ENCODE measurements at places on chromosomes 7 and 10.
A peak's percentile ranks its signal among the peaks of the same experiment; 100 is the strongest.

DNA sequence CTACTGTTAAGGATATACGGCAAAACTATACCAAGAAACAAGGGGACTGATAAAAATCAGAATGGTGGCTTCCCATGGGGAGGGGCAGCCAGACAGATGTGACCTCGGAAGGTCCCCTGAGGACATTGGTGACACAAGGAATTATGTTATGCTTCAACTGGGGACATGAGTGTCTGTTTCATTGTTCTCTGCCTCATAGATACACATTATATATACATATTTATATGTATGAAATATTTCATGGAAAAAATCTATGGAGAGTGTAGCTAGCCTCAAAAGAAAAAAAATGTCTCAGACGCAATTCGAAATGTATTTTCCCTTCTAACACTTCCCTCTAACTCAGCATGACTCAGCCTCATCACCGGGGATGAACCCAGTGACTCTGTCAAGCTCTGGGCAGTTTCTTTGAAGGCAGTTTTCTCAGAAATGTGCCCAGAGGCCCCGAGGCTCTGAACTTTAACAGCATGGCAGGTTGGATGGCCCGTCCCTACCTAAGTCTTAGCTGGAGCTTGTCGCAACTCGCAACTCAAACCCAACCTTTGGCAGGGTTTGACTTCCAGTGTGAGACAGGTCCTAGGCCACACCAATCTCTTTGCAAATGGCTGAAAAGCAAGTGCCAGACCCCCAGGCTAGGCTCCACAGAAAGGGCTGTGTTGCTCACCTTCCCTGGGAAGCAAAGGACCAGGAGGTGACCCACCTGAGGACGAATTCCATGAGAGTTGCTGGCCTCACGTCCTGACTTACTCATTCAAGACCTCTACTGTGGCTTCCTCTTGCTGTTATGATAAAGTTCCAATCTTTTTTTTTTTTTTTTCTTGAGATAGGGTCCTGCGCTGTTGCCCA is 86.9 kb downstream of the CARD11 start:
- DNase-seq, result peak; percentile 28

DNA sequence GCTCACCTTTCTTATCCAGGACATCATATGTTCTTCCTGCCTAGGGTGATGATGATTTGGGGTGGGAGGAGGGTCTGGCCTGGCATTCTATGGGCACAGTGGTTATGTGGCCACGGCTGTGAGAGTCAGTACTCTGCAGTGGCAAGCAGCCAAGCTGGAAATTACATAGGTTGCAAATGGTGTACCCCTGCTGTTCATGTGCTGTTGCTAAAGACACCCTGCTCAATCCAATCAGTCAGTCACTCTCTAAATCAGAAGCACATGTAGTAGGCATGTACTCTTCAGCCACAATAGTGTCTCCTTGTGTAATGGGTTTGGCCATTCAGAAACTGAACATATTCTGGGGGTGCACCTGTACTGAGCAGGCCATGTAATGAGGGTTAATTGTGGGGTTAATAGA is 449.1 kb upstream of the ANKRD30A start:
- no peak for DNase-seq

DNA sequence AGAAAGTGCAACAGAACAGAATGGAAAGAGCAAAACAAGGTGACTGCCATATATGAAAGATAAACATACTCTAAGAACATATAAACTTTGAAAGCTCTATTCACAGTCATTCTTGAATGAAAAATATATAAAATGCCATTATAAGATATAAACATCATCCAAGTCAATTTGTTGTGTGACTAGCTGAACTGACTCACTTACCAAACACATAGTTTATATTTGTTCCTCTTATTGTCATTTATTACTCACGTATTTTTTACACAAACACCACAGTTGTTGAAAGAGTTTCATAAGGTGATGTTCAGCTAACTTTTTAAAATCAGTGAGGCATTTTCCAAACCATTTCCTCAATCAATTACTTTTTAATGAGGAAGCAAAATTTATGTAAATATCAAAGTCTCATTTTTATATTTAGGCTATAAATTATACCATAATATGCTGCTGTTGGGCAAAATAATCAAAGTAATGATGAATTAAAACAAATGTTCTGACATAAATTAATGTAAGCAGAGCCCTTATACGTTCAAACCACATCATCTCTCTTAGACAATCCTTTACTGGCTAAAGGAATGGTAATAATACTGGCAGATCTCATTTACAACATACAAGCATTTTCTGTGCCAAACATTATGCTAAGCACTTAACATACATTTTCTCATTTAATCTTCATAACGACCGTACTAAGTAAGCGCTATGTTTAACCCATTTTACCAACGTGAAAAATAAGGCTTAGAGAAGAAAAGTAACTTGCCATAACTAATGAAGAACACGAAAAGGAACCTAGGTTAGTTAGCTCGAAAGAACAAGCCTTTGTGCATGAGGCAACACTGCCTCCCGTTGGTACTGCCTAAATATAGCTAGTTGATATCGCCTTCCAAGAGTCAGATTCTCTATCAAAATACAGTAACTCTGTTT is 7.3 kb downstream of the LRRN3 start:
- DNase-seq, result no peak

DNA sequence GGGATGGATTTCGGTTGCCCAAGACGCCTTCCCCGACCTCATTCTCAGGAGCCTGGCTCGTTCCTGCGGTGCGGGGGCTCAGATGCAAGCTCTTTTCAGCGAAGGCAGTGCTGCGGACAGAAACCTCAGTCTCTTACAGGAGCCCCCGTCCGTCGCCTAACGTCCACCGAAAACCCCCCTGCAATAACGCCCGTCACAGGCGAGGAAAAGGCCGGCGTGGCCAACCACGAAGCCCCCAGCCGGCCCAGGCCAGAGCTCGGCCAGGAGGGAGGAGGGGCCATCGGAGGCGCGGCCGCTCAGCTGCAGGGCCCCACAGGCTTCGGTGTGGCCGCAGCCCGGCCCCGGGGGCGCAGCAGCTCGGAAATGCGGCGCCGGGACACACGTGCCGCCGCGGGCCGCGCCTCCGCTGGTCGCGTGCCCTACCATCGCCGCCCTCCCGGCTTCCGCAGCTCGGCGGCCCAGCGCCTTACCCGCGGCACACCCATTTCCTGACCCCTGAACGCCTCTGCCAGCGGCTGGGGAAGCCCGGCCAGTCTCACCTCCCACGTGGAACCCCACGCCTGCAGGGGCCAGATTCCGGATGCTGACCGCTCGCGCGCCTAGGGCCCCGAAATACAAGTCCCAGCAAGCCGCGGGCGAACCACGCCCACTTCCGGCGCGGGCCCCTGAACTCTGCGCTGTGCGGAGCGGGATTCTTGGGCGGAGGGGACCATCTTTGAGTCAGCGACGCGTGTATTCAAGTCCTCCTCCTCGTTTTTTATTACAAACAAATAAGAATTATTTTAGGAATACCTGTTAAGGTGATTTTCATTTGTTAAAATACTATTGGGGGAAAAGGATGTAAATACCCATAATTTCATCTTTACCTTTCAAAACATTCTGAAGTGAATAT is at the start of gene ZNF239:
Gene ZNF239 (minus strand): TSS at position 616 of the 892 bp plus-strand sequence. CDS start 16,537 bp downstream, outside the sequence.
- peak; percentile 89 for DNase-seq

GRCh38 chr10:25843551-25844170 is 90.4 kb upstream of the MYO3A start:
- no peak for DNase-seq

DNA sequence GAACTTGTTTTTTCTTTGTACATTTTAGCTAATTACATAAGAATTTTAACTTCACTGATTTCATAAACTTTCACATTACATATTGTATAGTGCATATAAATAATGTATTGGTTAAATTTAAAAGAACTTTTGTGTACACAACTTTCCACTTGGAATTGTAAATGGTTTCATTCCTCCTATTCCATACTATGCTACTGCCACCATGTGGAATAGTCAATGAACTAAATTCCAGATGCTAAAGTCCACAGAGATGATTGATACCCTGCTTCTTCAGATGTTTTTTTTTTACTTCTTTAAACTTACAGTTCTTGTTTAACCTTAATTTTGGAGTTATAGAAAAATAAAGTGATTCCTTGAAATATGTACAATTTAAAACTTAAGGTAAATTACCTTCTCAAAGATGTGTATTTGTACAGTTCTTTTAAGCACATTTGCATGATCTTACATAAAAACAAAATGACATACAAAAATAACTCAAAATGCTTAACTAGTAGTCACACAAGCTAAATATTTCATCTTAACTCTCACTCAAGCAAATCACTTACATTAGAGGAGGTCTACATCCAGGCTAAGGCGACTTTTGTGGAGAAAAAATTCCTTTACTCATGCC is 247.6 kb upstream of the HGF start:
- DNase-seq, result no peak

GRCh38 chr7:48040944-48041652 is 5.8 kb downstream of the C7orf57 start:
- DNase-seq, result no peak

DNA sequence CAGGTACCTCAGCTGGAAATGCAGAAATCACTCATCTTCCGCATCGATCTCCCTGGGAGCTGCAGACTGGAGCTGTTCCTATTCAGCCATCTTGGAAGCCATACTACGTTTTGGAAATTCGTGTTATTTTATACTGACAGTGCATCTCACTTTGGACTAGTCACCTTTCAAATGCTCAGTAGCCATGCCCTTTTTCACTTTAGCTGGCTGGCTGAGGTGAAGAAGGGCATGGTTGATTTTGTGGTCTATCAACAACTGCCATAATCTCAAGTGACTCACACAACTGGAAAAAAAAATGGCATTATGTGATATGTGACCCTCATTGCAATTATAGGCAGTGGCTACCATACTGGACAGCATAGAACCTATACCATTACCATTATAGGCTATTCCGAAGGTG is 100.5 kb downstream of the CCDC71L start:
- DNase-seq, result no peak

GRCh38 chr7:106029941-106030340 is 66.9 kb downstream of the CDHR3 start:
- DNase-seq, result no peak

DNA sequence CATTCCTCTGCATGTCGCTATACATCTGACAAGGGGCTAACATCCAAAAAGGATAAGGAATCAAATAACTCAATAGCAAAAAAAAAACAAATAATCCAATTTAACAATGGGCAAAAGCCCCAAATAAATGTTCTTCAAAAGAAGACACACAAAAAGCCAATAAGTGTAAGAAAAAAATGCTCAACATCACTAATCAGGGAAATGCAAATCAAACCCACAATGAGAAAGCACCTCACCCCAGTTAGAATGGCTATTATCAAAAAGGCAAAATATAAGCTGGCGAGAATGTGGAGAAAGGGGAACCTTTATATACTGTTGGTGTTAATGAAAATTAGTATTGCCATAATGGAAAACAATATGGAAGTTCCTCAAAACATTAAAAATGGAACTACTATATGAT is 14.3 kb downstream of the ARHGAP12 start:
- no peak for DNase-seq

DNA sequence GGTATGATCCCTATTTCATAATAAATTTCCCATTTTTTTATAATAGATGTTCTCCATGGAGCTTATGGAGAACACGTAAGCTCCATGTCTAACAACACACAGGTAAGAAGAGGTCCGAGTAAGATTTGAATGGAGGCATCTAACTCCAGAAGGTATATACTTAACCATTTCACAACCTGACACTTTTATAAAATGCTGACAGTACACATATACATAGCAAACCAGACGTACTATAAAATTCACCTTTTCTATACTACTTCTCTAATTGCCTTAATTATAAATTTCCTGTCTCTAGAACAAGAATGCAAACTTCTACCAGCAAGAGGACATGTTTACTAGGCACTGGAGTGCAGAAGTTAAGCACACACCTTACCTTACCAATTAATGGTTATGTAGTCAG is 151.3 kb downstream of the DGKI start:
- no peak for DNase-seq

- no peak for DNase-seq
Measured at GRCh38 chr7:18356191-18356645, 139.3 kb upstream of the HDAC9 start.

GRCh38 chr10:50614444-50615137 is 9.2 kb downstream of the SGMS1 start:
- DNase-seq, result no peak

GRCh38 chr7:80529362-80529761 is 17.5 kb upstream of the GNAT3 start:
- no peak for DNase-seq

DNA sequence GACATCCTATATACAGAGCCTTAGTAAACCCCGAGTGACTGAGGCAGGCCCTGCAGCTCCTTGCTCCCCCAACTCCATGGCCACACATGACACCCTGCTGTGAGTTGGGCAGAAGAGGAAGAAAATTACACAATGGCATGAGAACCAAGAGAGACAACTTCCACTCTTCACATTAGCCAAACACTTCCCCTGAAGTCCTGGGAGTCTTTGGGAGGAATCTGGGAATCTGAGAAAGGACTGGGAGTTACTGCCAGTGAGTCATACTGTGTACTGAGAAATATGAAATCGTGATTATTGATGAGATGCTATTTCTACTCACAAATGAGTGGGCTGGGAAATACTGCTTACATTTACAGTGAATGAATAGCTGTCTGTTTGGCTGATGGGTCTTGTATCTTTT is 116.6 kb downstream of the SPAG6 start:
- no peak for DNase-seq

GRCh38 chr10:124971276-124971675 is 29.4 kb downstream of the ZRANB1 start:
- no peak for DNase-seq

GRCh38 chr7:71645836-71646235 is 513.9 kb downstream of the GALNT17 start:
- no peak for DNase-seq

DNA sequence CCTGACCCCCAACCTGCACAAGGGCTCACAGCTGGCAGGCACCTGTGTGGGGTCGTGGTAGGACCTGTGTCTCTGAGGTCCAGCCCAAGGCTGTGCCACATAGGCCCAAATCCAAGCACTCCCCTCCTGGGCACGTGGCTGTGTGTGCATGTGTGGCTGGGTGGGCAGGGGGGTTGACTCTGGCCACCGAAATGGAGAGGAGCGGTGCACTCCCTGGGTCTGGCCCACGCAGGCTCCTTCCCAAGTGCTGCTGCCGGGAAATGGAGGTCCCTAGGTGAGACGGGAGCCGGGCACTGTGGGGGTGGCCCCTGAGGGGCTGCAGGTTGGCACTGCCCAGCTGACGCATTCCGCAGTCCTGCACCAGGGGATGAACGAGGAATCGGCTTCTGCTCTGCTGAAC is 528.1 kb downstream of the DNAJB6 start:
- DNase-seq, result no peak

DNA sequence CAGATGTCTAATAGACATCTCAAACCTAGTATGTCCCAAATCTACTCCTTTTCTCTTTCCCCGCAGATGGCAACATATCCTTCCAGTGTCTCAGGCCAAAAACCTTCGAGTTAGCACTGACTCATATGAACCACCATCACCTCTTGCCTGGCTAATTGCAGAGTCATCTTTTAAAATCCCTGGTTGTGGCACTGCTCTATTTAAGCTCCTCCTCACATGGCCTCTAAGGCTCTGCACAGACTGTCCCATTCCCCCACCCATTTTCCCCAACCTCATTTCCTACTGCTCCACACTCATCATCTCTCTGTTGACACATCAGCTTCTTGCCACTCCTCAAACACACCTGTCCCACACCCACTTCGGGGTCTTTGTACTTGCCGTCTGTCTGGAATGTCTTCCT is 16.8 kb upstream of the HBP1 start:
- DNase-seq, result no peak

Measured in stimulated activated naive B cell treated with anti-CD40 and anti-IgM and Interleukin-4, amounts not matched to agents 10 μg/mL and 1 μg/mL and 100 μg/mL, for 72 hours (primary cell).